Activated CD4-positive, alpha-beta T cell treated with anti-CD3 and anti-CD28 coated beads, Interleukin-2, amount 50 U/mL, for 48 hours (primary cell): ENCODE measurements at places on chromosomes 6 and 20.

GRCh38 chr6:24223115-24223919 lies 97.3 kb downstream of the NRSN1 start:
- no peak for DNase-seq

GRCh38 chr6:22380236-22380635 lies 83.4 kb upstream of the PRL start:
- no peak for DNase-seq

GRCh38 chr6:105587349-105588122 lies 184.7 kb upstream of the PREP start:
- DNase-seq: no peak

GRCh38 chr6:90454836-90455427 lies 131.9 kb downstream of the MAP3K7 start:
- no peak for DNase-seq

DNA sequence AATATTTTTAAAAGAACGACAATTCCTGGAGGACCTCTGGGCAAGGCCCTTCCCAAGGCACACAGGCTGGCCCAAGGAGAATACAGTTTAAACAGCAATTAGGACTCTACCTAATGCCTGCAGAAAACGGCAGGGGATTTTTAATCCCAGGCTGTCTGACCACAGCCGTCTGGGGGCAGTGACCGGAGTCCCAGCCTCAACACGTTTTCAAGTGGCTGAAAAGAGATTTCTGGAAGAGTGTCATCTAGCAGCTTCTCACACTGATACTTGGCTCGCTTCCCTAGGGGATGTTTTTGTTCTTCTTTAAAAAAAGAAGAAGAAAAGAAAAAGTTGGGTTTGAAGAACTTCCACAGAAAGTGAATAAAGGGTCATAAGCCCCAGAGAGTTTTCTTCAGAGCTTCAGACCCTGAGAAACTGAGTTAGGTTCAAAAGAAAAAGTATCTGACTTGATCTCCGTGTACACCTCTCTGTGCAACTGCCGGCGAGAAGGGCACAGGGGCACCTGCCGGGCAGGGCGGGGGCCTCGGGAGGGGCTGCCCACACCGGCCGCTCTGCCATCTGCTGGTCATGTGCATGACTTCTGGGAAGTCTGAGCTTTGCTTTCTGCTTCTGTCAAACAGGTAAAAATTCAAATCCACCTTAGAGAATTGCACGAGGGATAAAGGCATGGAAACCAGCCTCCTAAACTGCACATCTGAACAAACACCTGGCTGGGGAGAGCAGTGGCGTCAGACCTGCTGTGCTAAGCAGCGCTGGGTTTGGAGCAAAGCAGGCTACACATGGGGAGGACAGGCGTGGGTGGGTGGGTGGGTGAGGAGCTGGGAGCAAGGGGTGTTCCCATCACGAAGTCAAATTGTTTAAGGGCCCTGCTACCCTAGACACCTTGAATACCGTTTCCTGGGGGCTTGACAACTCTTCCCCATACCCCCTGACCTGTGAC lies 33.0 kb downstream of the RRBP1 start:
- peak; percentile 25 for DNase-seq

DNA sequence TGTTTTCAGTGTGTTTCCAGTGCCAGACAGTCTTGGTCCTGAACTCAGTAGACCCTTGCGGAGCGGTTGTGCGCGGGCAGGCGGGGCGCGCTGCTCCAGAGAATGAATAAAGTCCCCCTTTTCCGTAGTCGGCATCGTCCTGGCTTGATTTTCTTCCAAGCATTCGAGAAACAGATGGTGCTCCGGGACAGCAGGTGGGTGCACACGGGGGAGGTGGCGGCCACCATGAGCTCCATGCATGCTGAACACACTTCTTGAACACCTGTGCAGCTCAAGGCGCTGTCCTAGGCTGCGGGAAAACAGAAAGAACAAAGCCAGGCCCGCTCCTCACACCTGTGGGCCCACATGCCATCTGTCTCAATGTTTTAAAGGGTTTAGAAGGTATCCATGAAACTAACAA lies 125.2 kb downstream of the TAF4 start:
- DNase-seq: no peak

- no peak for DNase-seq
These were observed 221.6 kb downstream of the OGFRL1 start for GRCh38 chr6:71510057-71510713.

DNA sequence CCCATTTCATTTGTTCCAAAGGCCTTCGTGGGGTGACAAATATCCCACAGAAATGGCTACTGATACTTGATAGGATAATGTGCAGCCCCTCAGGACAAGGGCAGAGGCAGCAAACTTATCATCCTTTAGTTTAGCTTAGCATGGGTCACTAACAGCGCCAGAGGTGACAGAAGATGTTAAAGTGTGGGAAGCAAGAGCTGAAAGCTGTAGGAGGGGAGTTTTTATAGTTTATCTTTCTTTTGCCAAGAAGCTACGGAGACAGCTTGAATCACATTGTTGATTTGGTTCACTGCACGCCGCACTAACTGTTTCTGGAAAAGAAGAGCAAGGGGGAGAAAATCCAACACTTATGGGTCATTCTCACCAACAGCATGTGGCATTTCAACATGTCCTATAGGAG lies 773.9 kb upstream of the MMS22L start:
- no peak for DNase-seq

DNA sequence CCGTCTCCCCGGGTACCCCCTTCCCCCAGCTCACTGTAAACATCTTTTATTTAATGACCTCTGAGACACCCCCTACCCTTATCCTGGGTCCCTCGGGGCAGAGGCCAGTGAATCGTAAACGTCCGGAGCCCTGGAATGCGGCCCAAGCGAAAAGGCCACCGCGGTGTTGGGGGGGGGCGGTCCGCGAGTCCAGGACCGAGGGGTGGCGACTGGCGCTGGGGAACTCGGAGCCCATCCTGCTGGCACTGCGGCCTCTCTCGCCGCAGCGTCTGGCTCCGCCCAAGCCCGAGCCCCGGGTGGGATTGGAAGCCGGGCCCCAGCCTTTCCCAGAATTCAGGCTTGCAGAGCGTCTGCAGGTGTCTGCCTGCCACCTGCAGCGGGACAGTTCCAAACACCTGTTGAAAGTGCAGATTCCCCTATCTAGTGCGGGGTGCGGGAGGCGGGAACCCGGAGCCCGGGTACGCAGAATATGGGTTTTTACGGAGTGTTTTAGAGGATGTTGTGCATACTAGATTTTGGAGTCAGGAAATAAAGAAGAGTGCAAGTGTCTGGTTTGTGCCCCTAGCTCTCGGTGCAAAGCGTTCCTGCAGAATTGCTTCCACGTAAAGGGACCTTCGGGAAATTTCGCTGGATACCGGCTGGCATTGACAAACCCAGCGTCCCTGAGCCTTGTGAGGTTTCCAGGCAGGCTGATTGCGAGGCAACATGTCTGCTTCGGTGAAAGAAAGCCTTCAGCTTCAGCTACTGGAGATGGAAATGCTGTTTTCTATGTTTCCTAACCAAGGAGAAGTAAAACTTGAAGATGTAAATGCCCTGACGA lies 800 bp downstream of the RWDD2A start:
- DNase-seq: peak; percentile 15

- DNase-seq: no peak
These were observed 221.3 kb downstream of the DLL1 start for GRCh38 chr6:170069611-170070010.

GRCh38 chr6:19753826-19754225 lies 83.3 kb upstream of the ID4 start:
- DNase-seq: no peak

DNA sequence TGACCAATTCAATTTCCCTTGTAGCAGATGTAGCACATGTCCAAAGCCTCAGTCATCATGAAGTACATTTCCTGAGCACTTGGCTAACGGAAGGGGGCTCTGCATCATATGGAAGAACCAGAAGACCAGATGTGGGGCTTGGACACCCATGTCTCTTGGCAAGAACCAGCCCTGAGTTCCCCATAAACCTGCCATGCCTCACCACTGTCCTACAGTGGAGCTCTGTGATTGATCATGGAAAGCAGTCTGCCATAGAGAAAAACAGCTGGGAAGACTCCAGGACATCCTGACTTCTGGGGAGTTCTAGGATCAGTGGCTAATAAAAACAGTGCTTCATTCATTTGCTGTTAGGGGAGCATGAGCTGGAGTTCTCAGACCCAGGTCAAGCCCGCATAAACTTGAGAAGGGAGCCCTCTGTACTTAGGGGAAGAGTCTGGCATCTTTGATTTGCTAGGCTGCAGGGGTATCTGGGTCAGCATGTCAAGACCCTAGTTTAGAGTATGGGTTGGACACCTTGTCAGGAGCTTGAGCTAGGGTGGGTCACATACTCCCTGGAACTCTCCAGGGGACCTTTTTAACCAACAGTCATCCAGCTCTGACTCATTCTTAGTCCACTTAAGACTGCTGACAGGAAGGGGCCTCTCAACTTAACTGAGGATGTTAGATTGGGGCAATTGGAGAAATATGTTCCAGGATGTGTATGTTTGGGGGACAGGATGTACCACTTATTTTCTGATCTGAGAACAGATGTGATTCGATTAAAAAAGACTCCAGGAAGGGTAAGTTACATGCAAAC lies 26.3 kb upstream of the TRAM2 start:
- no peak for DNase-seq

GRCh38 chr6:46715141-46715540 lies 20.0 kb downstream of the PLA2G7 start:
- DNase-seq: no peak

GRCh38 chr6:2935566-2936291 lies 32.6 kb upstream of the SERPINB9 start:
- peak; percentile 3 for DNase-seq

GRCh38 chr6:49915035-49915434 lies 48.7 kb upstream of the CRISP1 start:
- no peak for DNase-seq

GRCh38 chr6:54003316-54003715 lies 107.9 kb upstream of the MLIP start:
- DNase-seq: no peak

DNA sequence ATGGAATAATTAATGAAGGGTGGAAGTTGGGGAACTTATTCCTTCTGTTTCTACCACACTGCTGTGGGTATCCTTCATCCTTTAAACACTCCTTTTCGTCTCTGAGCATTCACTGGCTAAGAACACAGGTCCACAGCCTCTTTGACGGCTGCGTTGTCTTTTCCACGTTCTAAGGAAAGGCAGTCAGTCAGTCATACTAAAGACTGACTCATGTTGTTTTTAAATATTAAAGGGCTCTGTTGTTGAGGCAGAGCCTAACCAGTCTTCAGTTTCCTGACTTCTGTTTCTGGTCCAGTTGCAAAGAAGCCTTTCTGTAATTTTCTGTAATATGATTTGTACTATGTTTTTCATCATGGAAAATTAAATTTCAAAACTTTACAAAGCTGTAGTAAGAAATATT lies 48.0 kb downstream of the UST start:
- no peak for DNase-seq
